Globus pallidus (tissue), 1 donor: ENCODE measurements at places on chromosomes 7 and 10.

DNA sequence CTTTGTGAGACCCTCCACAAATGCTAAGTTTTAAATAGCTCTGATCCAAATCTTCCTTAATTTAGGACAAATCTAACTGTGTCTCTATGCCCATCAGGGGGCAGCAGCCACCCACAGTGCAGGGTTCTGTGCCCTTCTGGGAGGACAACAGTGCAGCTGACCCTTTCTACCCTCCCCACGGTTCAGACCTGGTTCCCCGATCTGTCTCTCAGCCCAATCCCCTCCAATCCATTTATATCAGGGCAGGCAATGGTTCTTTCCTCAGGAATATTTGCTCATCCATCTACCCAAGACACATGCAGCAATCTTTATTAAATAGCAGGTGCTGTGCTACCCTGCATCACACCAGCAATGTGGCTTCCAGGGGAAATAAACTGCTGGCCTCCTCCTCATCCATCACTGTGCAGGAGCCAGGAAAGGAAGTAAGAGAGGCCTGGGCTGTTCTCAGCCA lies 4.0 kb upstream of the RBM28 start:
- peak; percentile 47 for DNase-seq

- no peak for DNase-seq
Observed at GRCh38 chr7:74149071-74149470, 25.1 kb upstream of the EIF4H start.

GRCh38 chr7:1539882-1540775 lies 9.6 kb downstream of the MAFK start:
- DNase-seq, result no peak

DNA sequence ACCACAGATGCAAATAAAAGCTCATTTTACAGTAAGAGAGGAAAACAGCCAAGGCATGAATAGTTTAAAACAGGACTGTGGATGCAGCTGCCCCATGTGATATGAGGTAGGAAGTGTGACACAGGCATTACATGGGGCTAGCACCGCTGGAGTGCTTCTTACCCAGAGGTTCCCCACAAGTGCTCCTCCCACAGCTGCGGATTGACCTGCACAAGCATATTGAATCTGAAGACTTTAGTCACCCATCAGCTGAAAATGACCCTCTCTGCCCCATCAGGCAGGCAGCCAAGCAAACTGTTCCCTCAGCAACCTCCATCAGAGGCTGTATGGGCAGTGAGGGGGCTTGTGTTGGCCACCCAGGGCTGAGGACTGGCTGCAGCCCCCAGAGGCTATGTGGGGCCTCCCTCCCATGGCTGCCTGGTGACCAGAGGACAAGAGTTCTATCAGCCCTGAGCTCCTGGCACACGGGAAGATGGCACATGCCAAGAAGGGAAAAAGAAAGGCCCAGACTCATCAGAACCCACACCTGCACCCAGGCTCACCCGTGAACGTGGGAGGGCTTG lies 98.7 kb downstream of the TCERG1L start:
- no peak for DNase-seq

GRCh38 chr7:85733169-85733915 lies 546.5 kb upstream of the SEMA3D start:
- DNase-seq, result no peak

- DNase-seq, result no peak
Observed at GRCh38 chr10:100468978-100469377, 6.2 kb downstream of the WNT8B start.

GRCh38 chr10:77970869-77971803 lies 44.6 kb upstream of the DLG5 start:
- DNase-seq, result peak; percentile 10

DNA sequence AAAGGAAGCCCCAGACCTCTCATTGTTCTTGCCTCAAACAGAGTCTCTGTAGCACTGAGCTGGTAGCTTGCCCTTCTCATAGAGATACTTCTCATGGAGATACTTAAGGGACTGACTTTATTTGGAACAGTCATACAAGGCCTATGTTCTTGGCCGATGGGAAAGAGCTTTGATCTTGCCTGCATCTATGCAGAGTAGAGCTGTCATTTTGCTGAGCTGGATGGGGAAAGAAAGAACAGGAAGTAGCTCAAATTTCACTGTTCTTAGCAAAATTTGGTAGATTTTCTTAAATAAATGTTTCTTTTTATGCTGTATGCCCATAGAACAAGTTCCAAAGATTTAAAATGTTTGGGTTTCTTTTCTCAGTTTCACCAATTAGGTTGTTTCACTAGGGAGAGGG lies 119.3 kb upstream of the SEC61G start:
- no peak for DNase-seq

GRCh38 chr7:75738604-75738974 lies at the start of gene HIP1:
HIP1 (minus strand) TSS chr7:75738941; CDS start chr7:75738920, 21 bp downstream.
- DNase-seq, result no peak

DNA sequence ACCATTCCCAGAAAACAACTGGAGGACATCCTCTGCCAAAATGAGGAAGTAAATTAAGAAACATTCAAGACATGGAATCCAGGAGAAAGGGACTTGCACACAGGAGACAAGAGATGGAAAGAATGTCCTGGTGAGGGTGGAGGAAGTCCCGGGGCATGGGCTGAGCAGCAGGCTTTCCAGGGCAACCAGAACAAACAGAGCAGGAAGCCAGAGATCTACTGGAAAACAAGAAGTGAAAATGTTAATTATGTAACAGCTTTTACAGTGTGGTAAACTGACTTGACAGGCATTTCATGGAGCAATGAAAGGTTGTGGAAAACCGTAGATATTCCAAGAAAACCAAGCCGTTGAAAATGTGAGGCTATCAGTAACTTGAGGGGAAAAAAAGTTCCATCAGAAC lies 55.2 kb upstream of the ZNF746 start:
- DNase-seq, result no peak

GRCh38 chr10:84097787-84098353 lies 41.4 kb upstream of the GHITM start:
- peak; percentile 10 for DNase-seq

DNA sequence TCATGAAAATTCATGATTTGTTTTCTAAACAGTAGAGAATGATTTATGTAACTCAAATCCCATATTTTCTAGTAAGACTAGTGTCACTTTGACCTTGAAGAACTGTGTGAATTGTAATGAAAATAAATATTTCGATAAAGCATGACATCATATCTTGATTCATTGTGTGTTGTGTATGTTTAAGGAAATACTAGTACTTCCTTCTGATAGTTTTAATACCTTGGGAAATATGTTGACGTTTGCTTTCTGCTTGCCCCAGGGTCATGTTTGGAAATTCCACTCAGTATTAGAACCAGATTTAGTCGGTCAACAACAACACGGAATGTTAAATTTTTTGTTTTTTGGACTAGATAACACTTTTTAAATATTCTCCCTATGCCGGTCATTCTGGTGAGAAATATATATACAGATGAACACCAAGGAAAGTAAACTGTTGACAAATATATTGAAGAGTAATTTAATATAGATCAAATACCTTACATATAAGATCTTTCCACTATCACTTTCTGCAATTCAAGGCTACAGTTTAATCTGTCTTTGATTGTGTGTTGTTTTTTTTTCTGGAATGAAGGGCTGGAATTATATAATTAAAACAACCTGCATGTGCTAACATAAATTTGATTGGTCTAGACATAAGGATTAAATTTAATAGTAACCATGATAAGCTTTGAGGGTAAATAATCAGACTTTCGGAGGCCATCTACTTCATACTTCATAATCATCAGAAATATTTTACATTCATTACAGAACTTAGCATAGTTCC lies 126.2 kb downstream of the MDFIC start:
- no peak for DNase-seq

GRCh38 chr10:127046975-127047877 lies 142.0 kb downstream of the DOCK1 start:
- DNase-seq, result no peak

DNA sequence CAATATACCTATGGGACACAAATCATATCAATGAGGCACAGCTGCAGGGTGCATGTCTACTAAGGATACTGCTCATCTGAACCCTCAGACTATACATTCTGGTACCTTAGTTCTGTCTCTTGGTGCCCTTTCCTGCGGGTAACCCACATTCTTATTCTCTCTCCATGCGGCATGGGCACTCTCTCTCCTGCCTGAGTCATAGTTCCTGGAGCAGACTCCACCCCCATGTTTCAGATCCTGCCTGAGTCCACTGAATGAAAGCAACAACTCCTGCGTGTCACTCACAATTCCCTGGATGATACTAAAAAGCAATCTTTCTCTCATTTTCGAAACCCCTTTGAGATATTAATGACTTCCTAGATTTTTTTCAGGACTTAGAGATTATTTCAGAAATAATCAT lies 653.1 kb upstream of the C7orf33 start:
- DNase-seq, result no peak

- no peak for DNase-seq
Observed at GRCh38 chr7:140182917-140183316, 6.1 kb upstream of the KDM7A start.

GRCh38 chr10:91159254-91159783 lies 61.1 kb upstream of the PCGF5 start:
- peak; percentile 42 for DNase-seq
